ENCODE measurements at places on chromosomes 12 and 14.

DNA sequence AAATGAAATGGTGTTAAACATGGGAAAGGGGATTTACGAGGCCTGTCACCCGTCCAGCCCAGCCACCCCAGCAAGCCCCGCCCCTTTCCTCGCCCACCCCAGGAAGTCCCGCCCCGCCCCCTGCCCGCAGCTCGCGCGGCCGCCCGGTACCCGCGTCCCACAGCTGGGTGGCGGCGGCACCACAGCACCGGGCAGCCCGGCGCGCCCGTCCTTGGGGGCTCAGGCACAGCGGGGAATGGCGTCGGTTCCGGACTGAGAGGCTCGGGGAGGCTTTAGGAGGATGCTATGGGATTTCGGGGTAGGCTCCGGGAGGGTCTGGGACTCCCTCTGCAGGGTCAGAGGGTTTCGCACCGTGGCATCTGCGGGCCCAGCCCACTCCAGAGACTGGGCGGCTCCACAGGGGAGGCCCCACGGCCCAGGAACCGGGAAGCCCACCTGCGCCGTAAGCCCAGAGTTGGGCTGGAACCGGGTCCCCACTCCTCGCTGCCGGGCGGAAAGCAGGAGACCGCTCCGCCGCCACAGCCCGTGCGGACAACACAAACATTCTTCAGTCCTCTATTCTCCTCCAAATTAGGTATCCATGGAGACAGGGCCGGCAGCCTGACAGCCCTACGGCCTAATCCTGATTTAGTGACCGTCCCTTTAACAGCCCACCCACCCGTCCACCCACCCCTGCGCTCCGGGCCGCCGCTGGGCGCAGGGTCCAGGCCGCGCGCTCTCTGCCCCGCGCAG, 1.4 kb downstream of the FIGNL2 start:
- DNase-seq = peak; percentile 27

DNA sequence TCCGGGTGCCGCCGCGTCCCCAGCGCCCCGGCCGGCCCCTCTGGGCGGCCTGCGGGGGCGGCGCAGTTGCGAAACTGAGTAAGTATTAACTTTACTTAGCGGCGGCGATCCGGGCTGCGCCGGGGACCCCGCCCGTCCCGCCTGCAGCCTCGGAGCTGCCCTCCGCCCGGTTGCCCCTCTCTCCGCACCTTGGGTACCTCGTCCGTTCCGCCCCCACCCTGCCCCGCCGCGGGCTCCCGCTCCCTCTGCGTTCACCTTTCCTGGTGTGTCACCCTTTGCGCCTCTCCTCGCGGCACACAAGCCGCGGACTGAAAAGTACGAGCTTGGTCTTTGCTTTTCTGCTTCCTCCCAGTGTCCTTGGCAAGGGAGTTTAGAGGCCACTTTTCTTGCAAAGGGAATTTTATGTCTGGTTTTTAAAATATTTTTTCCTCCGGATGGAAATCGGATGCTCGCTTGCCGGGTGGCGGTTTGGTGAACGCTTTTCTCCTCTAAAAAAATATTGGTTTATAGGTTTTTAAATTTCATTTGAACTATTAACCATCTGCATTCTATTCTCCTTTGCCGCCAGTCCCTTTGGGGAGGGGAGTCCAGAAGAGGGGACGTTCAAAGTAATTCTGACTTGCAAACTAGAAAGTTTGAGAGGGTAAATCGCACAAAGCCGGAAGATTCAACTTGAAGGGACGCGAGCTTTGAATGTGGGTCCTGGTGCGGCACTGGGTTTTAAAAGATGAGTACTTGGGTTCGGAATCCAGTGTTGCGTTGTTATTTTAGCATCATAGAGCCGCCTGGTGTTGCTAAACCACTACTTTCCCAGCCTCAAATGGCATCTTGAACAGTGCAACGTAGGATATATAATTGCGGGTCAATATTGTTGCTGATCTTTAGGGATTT, 834 bp downstream of the RASSF8 start:
- DNase-seq = peak; percentile 81

GRCh38 chr12:12691549-12691948, 4.4 kb downstream of the GPR19 start:
- no peak for DNase-seq

DNA sequence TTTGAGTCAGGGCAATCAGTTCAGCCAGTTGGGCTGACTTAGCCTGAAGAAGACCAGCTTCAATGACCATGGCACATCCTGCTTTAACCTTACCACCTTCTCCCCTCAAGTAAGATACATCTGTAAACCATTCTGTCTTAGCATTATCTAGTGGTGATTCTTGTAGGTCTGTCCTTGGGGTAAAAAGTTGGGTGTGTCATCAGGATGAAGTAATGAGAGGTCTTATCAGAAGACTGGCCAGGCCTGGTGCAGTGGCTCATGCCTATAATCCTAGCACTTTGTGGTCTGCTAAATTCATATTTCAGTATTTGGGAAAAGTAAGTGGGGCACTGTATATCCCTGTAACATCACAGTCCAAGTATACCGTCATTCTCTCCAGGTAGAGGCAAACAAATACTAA, 19.1 kb downstream of the SINHCAF start:
- DNase-seq = no peak

DNA sequence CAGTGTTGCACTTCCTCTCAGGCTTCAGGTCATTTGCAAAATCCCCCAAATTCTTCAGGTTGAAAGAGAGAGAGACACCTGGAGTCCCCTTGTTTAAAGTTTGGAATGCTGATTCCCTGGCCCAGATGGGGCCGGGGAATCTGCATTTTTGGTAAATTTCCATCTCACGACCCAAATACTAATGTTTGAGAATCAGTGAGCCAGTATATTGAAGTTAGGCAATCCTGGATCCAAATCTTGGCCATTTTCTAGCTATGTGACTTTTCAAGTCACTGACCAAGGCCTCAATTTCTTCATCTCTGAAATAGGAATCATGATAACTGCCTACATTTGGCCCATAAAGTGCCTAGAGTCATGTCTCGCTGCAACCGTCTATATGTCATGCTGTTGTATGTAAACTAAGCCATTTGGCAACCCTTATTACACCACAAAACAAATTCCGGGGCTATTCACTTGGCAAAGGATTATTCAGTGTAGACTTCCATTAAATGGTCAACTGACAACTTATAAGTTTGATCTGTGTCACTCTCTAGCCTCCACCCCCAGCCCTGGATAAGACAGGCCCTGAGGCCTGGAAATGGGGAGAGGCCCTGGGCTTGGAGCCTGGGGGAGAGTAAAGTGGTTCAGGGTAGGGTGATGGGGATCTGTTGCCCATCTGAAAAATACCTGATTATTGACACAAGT, 3.7 kb upstream of the ZFP36L1 start:
- DNase-seq = no peak

DNA sequence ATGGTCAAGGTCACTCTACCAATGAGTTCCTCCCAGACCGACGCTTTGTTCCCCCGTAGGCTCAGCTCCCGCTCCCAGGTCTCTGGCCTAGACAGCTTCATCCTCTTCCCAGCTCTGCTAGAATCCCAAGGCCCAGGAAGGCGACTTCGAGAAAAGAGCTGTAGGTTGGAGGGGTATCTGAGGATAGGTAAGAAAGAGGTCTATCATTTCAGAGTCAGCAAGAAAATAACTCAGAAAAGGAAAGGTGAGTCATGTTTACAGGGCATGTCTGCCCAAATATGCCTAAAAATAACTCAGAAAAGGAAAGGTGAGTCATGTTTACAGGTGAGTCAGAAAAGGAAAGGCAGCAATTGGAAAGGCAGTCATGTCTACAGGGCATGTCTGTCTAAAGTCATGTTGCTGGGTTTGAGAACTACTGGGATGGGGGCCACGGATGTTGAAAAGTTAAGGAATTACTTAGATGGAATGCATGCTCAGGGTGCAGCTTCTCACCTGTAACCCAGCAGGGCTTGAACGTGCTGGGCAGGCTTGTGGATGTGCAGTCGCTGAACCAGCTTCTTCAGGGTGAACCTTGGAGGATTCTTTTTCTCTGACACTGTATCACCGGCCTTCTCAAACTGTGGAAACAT, 12.2 kb downstream of the TEP1 start:
- no peak for DNase-seq

DNA sequence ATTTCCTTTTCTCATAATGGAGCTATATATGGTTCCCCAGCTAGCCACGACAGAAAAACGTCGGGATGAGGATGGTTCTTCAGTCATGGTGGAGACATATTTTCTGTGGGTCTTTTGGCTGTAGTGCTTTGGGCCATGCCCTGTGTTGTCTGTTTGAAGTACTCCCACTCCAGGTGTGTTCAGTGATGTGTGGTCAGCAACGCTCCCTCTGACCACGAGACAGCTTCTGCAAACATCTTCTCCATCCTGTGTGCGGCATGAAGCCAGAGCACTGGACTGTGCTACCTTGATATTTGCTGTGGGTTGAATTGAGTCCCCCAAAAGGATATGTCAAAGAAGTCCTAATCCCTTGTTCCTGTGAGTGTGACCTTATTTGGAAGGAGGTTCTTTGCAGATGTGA, 931.2 kb downstream of the NRXN3 start:
- DNase-seq = no peak

- DNase-seq = no peak
Observed at GRCh38 chr12:126419131-126419530, 1353.9 kb downstream of the AACS start.

DNA sequence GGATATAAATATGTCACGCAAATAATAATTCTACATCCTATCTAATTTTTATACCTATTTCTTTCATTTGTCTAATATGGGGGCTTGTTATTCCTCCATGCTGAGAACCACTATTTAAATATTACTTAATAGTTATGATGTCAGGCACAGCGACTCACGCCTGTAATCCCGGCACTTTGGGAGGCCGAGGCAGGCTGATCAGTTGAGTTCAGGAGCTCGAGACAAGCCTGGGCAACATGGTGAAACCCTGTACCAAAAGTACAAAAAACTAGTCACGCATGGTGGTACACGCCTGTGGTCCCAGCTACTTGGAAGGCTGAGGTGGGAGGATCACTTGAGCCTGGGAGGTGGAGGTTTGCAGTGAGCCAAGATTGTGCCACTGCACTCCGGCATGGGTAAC, 45.2 kb downstream of the GXYLT1 start:
- DNase-seq = no peak

DNA sequence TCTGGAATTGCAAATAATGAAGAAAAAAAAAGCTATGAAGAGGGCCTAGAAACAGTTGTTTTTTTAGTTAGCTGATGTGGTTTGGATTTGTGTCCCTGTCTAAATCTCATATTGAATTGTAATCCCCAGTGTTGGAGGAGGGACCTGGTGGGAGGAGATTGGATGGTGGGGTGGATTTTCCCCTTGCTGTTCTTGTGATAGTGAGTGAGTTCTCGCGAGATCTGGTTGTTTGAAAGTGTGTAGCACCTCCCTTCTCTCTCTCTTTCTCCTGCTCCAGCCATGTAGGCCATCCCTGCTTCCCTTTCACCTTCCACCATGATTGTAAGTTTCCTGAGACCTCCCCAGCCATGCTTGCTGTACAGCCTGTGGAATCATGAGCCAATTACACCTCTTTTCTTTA, 126.1 kb downstream of the ASCL4 start:
- DNase-seq = no peak

GRCh38 chr12:13152281-13152680, 44.2 kb upstream of the EMP1 start:
- DNase-seq = no peak

- DNase-seq = no peak
Observed at GRCh38 chr12:104767261-104767660, 190.8 kb downstream of the SLC41A2 start.

DNA sequence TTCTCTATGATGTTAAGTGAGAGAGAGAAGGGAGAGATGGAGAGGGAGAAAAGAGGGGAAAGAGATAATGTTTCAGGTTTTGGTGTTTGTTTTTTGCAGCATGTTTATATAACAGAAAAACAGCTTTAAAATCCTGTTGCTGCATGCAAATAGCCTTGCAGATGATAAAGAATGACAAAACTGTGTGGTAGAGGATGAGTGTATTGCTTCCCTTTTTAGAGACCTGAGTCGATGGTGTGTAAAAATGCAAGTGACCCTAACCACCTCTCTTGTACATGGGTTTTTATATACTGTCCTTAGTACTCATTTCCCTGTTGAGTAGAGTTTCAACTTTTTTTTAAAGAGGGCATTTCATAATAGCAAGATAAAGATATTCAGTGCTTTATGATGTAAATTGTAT, 249.1 kb downstream of the AKAP6 start:
- no peak for DNase-seq

DNA sequence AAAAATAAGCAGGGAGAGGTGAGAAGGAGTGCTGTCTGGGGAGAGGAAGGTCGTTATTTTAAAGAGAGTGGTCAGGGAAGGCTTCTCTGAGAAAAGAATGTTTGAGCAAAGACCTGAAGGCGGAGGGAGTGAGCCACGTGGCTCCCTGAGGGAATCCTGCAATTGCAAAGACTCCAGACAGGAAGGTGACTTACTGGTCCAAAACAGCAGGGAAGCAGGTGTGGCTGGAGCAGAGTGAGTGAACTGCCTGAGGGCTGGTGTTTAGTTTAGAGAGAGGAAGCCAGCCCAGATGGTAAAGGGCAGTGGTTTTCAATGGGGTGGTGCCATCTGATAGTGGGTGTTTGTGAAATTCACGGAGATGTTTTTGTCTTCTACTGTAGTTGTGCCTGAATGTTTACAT, 58.8 kb upstream of the LTA4H start:
- peak; percentile 71 for DNase-seq

GRCh38 chr12:111753144-111753881, 13.4 kb upstream of the ALDH2 start:
- DNase-seq = peak; percentile 85
